AG08395 (cell line): ENCODE measurements at places on chromosomes 13 and 19.

DNA sequence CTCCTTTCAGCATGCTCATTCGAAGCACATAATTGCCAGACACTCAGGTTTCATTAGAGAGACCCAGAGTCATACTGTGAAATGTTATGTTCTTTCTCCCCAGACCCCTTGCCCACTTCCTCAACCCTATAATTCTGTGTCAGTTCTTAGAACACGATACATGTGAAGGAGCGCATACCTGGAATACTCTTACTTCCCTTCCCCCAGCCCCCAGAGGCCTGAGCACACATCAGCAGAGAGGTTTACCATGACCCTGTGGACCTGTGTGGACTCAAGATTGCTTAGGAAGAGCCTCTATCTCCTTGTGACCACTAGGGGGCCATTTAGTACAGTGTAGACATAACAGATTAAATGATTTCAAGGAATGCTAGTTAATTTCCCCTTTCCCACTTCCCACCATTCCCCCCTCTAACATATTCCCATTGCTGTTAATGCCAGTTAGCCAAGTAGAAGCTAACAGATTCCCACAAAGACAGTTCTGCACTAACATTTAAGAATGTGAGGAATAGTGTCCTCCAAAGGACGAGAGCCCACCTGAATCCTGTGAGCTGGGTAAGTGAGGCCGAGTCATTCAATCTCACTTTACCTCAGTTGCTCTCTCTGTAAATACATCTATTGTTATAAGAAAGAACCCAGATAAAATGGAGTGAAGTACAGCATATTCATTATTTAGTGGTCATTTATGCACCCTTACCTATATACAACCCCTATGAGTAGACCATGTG is 154.2 kb upstream of the MAB21L1 start:
- peak; percentile 61 for DNase-seq

GRCh38 chr13:67299072-67299635 is 69.0 kb upstream of the PCDH9 start:
- DNase-seq = peak; percentile 73

DNA sequence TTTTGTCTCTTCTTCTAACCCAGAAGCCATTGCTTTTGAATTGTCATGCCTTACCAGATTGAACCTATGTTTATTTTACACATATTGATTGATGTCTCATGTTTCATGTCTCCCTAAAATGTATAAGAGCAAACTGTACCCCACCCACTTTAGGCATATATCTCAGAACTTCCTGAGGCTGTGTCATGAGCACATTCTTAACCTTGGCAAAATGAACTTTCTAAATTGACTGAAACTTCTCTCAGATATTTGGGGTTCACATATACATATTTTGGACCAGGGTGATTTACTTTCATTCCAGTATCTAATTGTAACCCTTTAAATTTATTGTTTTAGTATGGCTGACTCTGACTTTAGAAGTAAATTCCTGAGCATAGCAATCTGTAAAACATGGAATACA is 723.9 kb upstream of the PCDH20 start:
- DNase-seq = no peak

DNA sequence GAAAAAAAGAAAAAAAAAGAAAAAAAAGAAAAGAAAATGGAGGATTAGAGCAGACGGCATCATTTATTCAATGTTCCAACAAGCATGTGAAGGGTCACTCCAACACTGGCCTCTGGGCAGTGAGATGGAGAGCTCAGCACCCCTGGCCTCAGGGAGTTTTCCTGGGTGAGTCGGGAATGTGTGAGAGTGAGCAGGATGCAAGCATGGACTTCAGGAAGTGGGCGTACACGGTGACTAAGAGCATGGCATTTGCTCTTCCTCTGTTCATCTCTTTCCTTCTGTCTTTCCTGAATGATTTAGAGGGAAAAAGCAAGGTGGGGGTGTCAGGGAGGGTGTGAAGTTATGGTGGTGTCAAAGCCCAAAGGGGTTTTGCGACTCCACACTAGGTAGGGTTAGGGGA is 682 bp upstream of the CABP5 start:
- DNase-seq = no peak

DNA sequence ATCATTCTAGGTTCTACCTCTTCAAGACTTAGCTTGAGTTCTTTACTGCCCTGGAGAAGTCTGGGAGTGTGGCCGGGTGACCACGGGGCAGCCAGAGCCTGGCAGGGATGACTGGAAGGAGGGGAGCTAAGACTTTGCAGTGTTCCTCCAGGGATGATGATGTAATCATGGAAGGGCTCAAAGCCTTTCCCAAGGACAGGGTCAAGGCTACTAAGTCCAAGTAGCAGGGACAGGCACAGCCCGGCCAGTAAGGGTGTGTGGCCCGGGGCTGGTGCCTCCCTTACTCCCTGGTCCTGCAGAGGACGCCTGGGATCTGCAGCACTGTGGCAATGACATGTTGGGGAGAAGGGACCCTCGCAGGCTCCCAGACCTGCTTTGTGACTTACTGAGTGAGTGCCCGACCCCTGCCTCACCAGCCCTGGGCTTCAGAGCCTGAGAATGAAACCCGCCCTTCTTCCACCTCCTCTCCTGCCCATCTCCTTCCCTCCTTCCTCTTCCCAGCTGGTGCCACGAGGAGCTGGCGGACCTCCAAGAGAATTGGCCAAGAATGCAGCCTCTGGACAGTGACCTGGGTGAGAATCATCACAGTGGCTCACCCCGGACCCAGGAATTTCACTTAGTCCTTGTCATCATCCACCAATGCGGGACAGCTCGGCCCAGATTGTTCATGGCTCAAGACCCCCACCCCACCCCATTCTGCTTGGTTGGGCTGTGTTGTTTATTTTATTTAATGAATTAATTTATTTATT is 15.6 kb upstream of the FBXO17 start:
- peak; percentile 38 for DNase-seq

DNA sequence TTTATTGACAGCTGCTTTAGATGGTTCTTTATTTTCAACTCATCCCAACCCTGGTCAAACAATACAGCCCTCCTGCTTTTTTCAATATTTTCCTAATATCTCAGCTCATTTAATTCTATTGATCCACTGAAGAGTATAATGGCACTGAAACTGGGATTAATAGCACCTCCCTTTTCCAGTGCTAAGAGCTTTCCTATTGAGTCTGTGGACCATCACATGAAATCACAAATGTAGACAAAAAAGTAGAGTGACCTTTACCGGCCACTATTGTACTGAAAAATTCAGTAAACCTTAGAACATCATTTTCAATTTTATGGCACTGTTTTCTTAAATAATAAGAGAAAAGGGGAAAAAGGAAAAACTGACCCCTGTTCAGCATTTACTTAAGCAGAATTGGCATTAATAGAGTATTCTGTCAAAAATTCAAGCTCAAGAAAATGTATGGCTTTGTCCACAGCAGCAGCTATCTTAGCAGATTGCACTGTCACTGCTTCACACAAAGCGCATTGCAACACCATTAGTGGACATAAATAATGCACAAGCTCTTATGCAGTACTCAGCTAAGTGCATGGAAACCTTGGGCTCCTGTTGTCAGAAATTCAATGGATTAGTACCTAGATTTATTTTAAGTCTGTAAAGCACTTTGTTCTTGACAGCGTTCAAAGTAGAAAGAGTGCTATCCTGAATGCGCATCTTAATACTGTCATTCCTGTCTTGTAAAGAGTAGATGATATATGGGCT is 851.0 kb upstream of the KLHL1 start:
- DNase-seq = no peak

- no peak for DNase-seq
These were observed at the start of gene S1PR4 for GRCh38 chr19:3178377-3178972. Gene S1PR4, plus strand, starts transcription at chr19:3178769. Its CDS starts 24 bp downstream, at chr19:3178793.

DNA sequence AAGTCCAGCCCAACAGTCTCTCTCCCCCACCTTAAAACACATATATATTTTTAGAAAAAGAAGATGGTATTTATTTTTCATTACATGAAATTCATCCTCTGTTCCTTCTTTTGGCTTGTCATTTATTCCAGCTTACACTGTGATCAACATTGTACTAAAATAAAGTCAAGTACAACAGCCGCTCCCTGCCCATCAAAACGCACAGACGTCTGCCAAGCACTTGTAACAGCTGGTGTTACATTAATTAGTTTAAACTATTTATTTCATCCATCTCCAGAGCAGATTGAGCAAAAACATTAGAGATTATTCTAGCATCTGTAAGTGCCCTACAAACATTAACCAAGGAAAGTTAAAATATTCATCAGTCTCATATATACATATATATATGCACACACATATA is 350.5 kb downstream of the DACH1 start:
- no peak for DNase-seq

DNA sequence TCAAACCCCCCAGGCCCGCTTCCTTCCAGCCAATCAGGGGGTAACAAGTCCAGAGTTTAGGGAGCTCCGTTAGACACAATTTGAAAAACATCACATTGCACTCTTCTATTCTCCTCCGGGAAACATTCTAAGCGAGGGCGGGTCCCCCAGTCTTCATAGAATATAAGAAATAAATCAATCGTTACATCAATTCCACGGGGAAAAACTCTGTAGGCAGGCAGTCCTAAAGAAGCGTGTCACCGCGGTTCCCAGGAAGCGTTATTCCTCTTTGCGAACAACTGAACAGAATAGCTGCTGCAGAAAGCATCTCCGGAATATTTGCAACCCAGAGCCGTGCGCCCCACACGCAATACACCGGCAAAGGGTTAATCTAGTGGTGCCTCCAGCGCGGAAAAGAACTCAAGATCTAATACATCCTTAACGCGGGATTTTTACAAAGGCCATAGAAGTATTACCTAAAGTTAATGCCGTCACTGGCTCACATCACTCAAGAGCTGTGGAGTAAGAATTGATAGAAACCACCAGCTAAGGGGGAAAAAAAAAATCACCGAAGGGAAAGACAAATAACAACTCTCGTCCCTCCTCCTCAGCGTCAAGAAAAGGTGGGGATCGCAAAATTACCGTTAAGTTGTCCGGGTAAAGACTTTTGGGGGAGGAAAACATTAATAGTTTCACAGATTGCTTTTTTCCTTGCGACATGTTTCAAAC is 65.1 kb downstream of the KCNRG start:
- no peak for DNase-seq

DNA sequence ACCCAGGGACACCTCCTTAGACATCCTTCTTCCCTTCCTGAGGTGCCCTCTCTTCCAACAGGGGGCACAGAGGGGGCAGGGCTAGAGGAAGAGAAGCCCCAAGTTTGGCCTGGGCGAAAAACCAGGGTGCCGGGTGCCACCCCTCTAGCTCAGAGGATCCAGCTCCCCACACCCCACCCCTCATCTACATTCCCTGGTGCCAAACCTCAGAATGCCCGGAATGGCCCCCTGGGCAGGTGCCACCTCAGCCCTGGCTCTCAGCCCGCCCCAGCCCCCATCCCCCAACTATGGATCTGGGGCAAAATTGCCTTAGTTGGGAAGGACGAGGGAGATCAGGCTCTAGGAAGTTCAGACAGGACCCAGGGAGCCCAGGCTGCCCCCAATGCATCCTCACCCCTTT is 2.0 kb downstream of the CNN1 start:
- DNase-seq = no peak
